ENCODE measurements at places on chromosomes 16 and 17. TPM values are rescaled to one million over a fixed set of nuclear protein-coding genes. Genes with fewer than 3 reads are reported as not detected.
A peak's percentile ranks its signal among the peaks of the same experiment; 100 is the strongest.

Gene ADAD2
- total RNA-seq: not detected

Gene CDH15
- 0.17 TPM for total RNA-seq

Gene CRISPLD2
- total RNA-seq: 0.54 TPM

Gene TOP2A
- total RNA-seq: 13.2 TPM

Gene KRT20
- total RNA-seq: not detected

Gene MKS1
- total RNA-seq: 6.2 TPM

Gene MNT
- total RNA-seq: 93.4 TPM

Gene IRX5
- total RNA-seq: 0.15 TPM

Gene SCNN1G
- not detected for total RNA-seq

Gene ZFP90
- total RNA-seq: 21.5 TPM

Gene PRAC2
- total RNA-seq: not detected

- no peak for DNase-seq
Measured at GRCh38 chr17:3956983-3957382, 7.3 kb downstream of the ATP2A3 start.

DNA sequence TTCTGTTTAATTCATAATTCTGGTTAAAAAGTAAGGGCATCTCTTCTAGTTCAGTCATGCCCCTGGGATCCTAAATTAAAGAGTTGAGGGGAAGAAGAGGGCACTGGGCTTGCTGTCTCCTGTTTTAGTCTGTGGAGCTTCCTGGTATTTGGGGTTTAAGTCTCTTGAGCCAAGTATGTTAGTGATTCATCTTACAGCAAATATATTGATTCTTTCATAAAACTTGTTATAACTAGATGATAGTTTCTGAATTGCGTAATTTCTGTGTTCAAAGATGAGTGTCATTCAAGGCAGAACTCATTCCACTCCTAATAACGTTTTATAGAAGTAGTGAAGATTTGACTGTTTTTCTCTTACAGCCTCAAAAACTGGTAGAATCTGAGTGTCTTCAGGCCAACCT is 1.7 kb downstream of the TXNDC17 start:
- no peak for DNase-seq

DNA sequence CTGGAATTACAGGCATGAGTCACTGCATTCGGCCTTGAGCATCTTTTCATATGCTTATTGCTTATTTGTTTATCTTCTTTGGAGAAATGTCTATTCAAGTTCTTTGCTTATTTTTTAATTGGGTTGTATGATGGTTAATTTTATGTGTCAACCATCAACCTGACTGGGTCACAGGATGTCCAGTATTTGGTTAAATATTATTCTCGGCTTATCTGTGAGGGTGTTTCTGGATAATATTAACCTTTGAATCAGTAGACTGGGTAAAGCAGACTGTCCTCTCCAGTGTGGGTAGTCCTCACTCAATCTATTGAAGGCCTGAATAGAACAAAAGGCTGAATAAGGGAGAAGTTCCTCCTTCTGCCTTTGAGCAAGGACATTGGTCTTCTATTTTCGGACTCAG is 142.0 kb downstream of the SSH2 start:
- no peak for DNase-seq

DNA sequence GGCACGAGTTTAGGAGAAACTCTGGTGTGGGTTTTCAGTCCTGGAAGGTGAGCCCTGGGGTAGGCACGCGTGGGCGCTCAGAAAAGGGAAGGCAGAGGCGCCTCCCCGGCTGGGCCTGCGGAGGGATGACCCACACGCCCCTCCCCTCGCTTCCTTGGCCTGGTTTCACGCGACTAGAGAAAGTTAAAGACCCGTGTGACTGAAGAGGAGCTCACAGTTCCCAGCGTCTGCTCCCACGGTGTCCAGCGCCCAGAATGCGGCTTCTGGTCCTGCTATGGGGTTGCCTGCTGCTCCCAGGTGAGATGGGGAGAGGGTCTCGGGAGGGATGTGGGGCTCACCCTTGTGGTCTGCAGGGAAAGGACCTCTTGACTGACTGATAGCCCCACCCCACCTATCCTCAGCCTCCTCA is at the start of gene CD300LG:
Gene CD300LG (plus strand): TSS at position 214 of the 409 bp plus-strand sequence. CDS start 41 bp downstream, at position 255.
- no peak for DNase-seq

DNA sequence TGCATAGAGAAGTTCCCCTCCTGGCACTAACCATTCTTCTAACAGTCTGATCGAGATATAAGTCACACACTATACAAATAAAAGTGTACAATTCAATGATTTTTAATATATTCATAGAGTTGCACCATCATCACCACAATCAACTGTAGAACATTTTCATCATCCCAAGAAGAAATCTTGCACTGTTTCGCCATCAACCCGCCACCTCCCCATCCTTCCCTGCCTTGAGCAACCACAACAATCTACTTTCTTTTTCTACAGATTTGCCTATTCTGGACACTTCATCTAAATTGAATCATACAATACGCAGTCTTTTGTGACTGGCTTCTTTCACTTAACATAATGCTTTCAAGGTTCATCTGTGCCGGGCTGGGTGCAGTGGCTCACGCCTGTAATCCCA is 33.0 kb upstream of the GUCY2D start:
- no peak for DNase-seq

- no peak for DNase-seq
Measured at GRCh38 chr17:51739245-51739886, 419.1 kb downstream of the CA10 start.

DNA sequence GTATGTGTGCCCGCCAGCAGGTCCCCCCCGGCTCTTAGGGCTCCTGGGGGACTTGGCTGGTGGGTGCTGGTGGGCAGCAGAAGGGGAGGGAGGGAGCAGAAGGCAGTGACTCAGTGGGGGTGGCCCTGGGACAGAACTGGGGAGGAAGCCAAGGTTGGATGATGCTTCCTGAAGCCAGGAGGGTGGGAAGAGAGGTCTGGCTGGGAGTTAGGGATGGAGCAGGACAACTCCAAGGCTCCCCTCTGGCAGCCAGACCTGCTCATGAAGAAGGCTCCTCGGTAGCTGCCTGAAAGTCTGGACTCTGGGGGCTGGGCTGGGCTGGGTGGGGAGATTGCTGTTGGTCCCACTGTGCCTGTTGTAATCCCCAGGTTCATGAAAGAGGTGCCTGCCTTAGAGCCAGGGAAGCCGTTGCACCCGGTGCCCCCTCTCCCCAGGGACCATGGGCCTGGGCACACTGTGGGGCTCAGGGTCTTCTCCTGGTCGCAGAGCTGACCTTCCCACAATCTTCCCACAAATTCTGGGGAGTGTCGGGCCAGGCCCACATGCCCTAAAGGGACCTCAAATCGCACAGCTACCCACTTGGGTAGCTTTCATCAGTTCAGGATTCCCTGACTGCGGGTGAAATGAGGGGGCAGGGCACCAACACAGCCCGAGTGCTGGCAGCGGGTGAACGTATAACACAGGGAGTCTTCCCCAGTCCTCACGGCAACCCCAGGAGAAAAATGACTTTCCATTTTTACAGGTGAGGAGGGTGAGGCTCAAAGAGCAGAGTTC is 1.1 kb upstream of the PLEKHG4 start:
- no peak for DNase-seq

- no peak for DNase-seq
Measured at GRCh38 chr16:87012954-87013938, 303.9 kb downstream of the C16orf95 start.

- DNase-seq: peak; percentile 13
Measured at GRCh38 chr16:1612320-1613111, at the start of gene CRAMP1. Gene CRAMP1, plus strand, starts transcription at chr16:1612360. Its CDS starts 2,280 bp downstream, at chr16:1614640.

- DNase-seq: no peak
Measured at GRCh38 chr16:49524947-49525315, 151.3 kb downstream of the C16orf78 start.

DNA sequence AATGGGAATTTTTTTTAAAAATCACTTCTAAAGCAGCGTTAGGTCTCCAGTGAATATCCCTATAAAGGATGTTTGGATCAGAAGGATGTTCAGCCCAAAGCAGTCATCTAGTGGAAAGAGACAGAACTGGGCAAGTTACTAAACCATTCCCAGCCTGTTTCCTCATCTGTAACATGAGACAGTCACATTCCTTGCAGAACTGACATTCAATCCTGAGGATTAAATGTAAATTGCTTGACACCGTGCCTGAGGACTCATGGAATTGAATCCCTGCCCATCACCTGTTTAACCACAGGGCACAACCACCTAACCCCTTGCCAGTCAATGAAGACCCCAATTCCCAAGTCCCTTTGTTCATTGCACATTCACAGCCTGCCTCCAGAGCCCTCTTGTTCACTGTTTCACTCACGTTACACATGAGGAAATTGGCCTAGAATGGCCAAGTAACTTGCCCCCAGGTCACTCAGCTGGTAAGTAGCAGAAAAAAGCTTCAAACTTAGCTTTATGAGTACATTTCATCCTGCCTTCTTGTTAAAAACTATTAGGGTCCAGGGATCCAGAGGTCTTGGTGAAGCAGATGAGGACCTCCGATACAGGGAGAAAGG is 1.4 kb downstream of the CMTM2 start:
- no peak for DNase-seq

GRCh38 chr17:30376621-30377452 is 1.9 kb upstream of the CPD start:
- no peak for DNase-seq

DNA sequence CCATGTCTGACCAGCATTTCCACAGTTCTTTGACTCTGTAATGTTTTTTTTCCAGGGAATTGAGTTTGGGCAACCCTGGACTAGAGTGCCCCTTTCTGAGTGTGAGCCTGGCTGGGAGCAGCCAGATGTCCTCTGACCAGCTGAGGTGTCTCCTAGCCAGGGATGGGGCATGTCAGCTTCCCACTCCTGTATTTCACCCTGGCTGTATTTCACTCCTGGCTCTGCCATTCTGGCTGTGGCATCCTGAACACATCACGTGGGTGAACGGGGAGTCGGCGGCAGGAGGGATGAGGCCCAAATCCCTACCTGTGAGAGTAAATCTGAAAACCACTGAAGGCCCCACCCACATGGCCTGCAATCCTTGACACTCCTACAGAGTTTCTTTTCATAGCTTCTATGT is 31.3 kb downstream of the KDM8 start:
- no peak for DNase-seq

- DNase-seq: no peak
Measured at GRCh38 chr17:80374039-80374731, 40.8 kb upstream of the ENDOV start.

DNA sequence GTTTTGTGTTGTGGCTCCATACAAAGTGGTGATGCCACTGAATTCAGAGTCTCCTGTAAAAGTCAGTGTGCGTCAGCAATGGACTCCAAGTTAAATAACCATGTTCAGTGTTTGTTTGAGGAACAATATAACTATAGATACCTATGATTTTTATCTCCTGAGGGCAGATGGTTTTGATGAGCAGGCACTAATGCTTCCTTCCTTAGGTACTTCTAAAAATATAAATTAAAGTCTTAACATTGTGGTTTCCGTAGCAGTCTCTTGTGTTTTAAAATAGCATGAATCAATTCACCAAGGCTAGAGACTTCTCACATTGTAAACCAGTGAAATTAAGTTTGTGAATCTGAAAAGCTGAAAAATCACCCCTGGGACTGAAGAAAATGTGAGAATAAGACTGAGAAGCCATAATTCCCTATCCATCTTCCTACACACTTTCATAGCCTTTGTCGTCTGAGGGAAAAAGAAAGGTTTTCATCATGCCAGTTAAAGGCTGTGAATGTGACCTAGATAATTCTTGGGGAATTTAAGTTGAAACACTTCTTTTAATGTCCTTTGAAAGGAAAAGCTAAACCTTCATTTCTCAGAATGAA is 1502.9 kb downstream of the CDH11 start:
- no peak for DNase-seq

Measured in CD4-positive, CD25-positive, alpha-beta regulatory T cell (primary cell).